RKO (cell line): ENCODE measurements at places on chromosomes 7 and 10.

- no peak for DNase-seq
Measured at GRCh38 chr10:10054466-10054865, 963.2 kb upstream of the CELF2 start.

DNA sequence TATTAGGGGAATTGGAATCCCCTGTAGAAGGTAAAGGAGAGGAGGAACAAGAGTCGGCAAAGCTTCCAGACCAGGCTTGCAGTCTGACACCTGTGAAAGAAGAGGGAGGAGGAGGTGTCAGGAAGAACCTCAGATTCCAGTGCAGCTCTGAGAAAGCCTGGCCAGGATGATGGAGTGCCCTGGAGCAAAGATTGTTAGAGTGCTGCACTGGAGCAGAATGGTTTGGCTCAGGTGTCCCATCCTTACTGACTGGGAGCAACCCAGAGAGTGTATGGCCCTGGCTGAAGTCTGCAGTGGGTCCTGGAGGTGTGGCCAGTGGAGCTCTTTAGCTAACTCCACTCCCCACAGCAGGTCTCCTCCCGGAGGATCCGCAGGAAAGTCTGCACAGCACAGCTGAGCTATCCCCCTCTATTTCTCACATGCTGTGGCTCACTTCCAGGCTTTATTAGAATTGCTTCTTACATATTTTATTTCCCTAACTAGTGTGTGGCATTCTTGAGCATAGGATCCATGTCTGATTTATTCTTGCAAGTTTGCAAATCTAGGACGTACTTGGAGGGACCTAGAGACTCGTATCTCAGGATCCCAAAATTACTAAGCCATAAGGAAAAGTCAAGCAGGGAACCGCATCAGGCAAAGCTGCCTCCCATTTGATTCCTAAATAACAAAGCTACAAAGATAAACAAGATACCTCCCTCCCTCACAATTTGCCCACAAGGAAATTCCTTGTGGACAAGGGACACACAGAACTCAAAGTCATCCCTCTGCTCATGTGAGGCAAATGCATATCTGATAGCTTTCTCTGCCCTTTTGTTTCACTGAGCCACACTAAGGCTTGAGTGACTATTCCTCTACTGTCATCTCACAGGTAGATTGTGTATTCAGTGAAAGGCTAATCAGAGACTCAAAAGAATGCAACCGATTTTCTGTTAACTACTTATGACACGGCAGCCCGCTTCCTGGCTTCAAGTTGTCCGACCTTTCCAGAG is 58.8 kb downstream of the VIM start:
- DNase-seq: no peak

- no peak for DNase-seq
Measured at GRCh38 chr7:22698767-22699166, 28.2 kb upstream of the IL6 start.

GRCh38 chr7:157900556-157900955 is 563.8 kb downstream of the DNAJB6 start:
- DNase-seq: no peak

- DNase-seq: no peak
Measured at GRCh38 chr7:156219307-156220077, 407.2 kb upstream of the SHH start.

- DNase-seq: no peak
Measured at GRCh38 chr10:86659721-86660453, 5.5 kb downstream of the OPN4 start.

DNA sequence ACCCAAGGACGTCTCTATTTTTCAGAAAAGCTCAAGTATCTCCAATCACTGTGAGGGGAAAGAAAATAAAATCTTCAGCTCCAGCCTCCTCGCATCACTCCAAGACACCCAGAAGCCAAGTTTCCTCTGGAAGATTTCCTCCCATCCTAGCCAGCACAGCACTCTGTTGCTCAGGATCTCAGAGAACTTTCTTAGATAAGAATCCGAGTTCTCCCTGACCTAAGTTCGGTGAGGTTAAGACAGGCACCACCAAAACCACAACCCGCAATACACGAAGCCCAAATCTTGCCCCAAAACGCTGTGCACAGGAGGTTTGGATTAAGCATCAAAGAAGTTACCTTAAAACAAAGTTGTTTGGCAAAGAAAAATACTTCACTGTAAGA is 4.2 kb downstream of the FAM53B start:
- no peak for DNase-seq

DNA sequence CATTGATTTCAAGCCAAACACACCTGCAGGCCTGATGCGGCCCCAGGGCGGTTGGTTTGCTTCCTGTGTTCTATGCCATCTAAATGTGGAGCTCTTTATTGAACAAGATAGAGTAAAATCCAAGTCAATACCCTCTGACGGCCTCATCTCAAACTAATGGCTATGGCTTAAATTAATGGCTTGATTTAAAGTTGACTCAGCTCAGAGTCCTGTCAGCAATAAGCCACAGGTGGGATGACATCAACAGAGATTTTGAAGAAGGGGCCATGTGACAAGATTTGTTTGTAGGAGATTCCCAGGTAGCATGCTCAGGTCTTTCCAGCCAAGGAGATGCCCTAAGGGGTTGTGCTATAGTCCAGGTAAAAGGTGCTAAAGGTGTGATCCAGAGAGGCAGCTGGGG is 66.7 kb upstream of the ZNF32 start:
- no peak for DNase-seq

DNA sequence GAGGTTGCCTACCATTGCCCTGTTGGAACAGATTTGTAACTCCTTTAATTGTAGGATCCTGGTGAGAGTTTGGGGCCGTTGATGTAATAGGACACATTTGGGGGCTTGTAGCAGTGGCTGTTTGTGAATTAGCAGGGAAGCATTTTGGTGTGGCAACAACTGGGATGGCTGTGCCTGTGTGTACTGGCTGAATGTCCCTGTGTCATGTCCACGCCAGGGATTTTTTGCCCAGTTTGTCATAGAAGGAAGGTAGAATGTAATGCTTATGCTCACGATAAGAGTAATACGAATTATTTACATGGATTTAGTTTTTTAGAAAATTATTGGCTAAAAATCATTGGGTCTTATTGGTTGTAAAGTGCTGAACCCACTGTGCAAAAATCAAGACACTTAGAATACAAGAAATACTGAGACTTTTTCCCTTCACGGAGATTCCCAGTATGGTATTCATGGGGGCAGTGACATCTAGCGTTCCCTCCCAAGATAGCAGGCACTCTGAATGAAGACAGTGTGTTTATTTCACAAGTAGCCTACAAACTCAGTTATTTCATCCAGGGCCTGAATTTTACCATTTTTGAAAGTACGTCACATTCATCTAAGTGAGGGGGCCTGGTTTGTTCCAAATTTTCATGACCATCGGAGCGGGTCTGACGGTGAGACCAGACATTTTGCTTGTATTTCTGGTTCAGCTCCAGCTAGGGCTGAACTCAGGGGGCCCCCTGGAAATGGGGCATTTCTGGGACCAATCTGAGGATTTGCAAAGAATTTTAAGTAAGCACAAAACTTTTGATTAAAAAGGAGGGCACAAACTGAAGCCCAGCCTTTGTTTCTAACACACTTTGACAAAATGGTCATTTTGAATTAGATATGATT is 74.7 kb downstream of the CACNB2 start:
- DNase-seq: peak; percentile 73

- no peak for DNase-seq
Measured at GRCh38 chr7:97005183-97006054, at the start of gene DLX6. Gene DLX6 (plus strand): TSS chr7:97005553. CDS start chr7:97005978, 425 bp downstream.

DNA sequence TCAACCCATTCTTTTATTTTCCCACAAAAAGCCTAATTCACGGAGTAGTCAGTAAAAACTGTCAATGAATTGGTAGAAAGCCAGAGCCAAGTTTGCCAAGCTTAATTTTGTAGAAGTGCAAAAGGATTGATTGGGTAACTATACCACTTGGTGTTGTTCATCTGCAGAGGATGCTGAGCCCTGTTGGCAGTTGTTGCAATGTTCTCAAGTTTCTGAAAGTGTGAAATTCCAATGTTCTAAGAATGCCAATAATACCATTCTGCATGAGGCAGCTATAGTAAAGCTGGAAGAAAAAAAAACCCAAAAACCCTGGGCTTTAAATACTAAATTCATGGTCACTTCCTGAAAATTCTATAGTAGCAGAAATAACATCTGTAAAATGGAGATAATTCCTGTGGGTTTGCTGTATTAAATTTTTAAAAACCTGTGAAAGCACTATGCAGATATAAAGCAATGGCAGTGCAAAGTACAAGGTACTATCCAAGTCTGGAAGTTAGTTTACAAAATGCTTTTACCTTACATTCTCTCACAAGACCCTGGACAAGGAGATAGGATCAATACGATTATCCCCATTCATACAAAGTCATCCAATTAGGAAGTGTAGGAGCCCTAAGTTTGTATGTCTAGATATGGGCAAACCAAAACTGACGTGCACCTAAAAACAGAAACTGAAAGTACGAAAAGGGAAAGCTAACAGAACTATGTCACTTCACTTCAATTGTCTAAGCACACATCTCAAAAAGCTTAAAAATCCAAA is 6.0 kb upstream of the PON1 start:
- DNase-seq: no peak

GRCh38 chr7:7185371-7185989 is 3.1 kb downstream of the C1GALT1 start:
- DNase-seq: no peak

DNA sequence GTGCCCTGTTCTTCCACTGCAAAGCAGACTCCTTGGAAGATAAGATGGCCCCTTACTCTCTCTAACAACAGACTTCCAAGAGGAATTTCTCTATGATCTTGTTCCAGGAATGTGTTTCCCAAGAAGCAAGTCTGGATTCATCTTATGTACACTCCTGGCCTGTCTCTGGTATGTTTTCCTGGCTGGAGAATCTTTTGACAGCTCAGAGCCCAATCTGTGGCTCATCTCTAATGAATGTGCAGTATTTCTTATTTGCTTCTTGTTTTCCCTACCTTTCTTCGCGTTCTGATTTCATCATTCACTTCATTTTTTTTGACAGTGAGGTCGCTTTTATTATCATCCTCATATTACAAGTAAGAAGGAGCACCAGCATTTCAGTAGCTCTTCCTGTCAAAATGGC is 53.0 kb upstream of the PITRM1 start:
- no peak for DNase-seq

DNA sequence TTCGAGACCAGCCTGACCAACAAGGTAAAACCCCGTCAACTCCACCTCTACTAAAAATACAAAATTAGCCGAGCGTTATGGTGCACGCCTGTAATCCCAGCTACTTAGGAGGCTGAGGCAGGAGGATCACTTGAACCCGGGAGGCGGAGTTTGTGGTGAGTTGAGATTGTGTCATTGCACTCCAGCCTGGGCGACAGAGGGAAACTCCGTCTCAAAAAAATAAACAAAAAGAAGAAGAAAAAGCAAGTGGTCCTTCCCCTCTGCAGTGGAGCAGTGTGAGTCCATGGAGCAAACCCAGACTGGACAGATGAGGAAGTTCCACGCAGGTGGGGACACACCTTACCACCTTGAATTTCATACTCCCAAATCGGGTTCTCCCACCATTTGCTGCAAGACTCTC is 13.1 kb upstream of the SERPINE1 start:
- DNase-seq: no peak

DNA sequence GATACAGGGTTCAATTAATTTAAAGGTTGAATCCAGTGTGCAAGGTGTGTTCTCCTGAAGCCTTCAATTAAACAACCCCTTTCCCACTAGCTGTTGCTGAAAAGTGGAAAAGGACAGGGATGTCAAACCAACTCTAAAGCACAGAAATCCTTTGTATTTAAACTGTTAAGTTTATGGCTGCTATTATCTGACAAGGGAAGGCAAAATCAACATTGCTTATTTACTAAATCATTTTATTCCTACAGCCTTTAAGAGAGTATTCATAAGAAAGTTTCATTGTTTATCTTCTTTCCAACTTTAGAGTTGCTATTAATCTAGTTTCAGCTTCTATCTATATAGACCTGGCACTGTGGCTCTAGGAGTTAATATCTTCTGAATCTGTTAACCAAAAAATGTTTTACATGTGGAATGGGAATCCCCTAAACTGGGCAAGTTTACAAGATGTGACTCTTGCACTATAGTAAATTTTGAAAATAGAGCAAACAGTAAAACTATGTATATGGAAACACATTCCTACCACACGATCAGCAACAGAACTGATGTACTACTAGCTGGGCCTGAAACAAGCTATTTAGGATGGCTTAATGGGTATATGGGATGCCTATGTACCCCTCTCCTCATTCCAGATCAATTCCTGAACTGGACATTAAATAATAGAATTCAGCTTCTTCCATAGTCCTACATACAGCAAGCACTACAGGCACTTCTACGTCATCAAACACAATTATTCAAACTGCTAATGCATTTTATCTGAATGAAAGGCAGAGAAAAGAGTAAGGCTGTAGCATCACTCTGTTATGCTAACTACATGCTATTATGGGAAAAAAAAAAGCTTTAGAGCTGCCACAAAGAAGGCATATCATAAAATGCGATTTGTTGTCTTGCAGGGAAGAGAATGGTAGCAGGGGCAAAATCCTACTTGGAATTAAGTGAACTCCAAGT is 52.8 kb downstream of the CDK6 start:
- no peak for DNase-seq

DNA sequence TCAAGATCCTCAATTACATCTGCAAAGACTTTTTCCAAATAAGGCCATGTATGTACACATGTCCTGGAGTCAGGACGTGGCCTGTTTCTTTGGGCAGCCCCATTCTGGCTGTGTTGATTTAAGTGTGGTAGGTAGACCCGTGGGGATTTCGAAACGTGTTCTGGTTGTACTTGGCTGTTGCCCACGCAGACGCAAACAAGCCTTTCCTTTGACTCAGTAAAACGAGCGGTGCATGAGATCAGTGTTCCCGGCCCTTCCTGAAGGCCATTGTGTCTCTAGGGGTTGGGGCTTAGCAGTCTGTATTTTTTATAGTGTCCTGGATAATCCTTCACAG is 64.8 kb upstream of the DNAJB6 start:
- peak; percentile 30 for DNase-seq

DNA sequence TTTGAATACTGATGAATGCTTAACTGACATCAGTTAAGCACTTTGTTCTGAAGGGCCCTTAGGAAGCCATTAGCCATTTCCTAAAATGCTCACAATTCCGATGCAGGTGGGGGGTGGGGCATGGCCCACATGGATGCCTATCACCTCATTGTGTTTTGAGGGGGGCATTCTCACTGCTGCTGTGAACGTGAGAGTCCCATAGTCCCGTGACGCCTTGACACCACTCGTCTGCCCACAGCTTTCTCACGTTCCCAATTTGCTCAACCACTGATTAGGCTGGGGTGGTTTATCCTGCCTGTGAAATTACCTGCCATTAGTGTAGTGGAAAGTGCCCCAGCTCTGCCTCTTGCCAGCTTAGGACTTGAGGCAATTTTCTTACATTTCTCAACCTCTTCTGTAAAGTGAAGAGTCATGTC is 31.9 kb downstream of the DUSP5 start:
- peak; percentile 77 for DNase-seq
